CD4-positive, alpha-beta memory T cell (primary cell): ENCODE measurements at places on chromosomes 13 and 19.

GRCh38 chr13:49664606-49665005 lies 26.7 kb downstream of the EBPL start:
- H3K27me3 ChIP-seq = no peaks in the 10 kb centered on the region
- H3K36me3 ChIP-seq = peaks cover 8% of the 10 kb centered on the region
- no peak for DNase-seq
- H3K4me3 ChIP-seq = no peak overlapping the region

DNA sequence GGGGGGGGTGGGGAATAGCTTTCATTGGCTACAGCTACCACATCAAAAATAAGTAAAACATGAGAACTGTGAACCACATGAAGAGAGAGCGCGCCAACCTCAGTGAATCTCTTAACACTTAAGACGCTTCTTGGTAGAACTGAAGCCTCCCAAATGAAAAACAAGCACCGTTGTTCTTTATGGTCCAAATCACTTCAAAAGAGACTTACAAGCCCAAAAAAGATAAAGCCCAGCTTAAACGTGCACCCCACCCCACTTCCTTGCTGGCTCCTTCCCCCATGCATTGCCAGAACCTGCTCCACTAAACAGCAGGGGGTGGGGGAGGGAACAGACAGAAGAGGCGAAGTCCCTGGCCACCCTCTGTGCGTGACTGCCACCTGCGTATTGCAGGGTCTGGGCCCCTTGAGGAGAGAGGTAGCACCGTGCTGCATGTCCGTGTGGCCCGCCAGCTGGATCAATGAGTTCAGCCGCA lies 479.1 kb downstream of the FOXO1 start:
- H3K4me3 ChIP-seq = no peak overlapping the region
- H3K27me3 ChIP-seq = no peaks in the 10 kb centered on the region
- H3K36me3 ChIP-seq = no peaks in the 10 kb centered on the region
- peak; percentile 89 for DNase-seq

DNA sequence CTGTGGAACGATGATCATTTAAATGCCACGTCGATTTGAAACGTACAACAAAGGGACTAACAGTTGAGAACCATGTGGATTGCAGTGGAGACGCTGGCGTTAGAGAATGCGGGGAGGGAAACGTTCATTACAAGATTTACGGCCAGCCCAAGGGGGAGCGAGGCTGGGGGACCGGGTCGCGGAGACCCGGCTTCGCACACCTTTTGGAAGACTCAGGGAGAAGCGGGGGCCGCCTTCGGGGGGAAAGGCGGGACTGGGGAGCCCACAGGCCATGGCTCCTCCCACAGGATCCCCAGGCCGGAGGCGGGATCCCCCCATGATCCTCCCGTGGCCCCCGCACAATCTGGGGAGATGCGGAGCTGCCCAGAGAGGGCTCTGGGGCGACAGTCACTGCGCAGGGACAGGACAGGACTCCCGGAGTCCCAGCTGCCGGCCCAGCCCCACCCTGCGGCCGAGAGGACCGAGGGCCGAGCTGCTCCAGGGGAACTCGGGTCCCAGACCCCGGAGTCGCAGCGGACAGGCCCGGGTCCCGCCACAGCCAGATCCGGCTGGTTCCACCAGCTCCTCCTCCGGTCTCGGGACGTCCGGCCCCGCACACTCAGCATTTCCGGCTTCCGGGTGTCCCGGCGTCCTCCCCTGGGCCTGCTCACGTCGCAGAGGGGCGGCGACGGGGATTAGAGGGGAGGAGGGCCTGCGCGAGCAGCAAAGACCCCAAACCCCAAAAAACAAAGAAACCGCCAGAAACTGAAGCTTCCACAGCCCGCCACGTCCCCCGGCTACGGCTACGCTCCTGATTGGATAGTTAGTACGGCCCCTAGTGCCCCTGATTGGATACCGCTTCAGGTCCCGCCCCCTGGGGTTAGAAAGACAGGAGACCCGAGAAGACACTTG lies 21.1 kb upstream of the OR10H1 start:
- peak overlapping the region; percentile 94 for H3K27ac ChIP-seq
- H3K4me3 ChIP-seq = peak overlapping the region; percentile 69
- H3K4me1 ChIP-seq = peaks cover 29% of the 10 kb centered on the region
- DNase-seq = peak; percentile 97
- H3K36me3 ChIP-seq = no peaks in the 10 kb centered on the region
- no peaks in the 10 kb centered on the region for H3K27me3 ChIP-seq

GRCh38 chr13:96223231-96223630 lies 133.3 kb downstream of the HS6ST3 start:
- no peak for DNase-seq
- H3K36me3 ChIP-seq = no peaks in the 10 kb centered on the region
- no peaks in the 10 kb centered on the region for H3K4me1 ChIP-seq
- no peak overlapping the region for H3K4me3 ChIP-seq
- H3K27me3 ChIP-seq = no peaks in the 10 kb centered on the region
- no peak overlapping the region for H3K27ac ChIP-seq

GRCh38 chr13:43246382-43246781 lies 223.0 kb downstream of the DNAJC15 start:
- no peaks in the 10 kb centered on the region for H3K4me1 ChIP-seq
- no peak overlapping the region for H3K27ac ChIP-seq
- H3K27me3 ChIP-seq = no peaks in the 10 kb centered on the region
- no peak overlapping the region for H3K4me3 ChIP-seq

- no peak overlapping the region for H3K4me3 ChIP-seq
- H3K4me1 ChIP-seq = no peaks in the 10 kb centered on the region
- no peaks in the 10 kb centered on the region for H3K36me3 ChIP-seq
- no peak for DNase-seq
- H3K27ac ChIP-seq = no peak overlapping the region
Measured at GRCh38 chr13:110213461-110214074, 93.4 kb downstream of the COL4A1 start.

DNA sequence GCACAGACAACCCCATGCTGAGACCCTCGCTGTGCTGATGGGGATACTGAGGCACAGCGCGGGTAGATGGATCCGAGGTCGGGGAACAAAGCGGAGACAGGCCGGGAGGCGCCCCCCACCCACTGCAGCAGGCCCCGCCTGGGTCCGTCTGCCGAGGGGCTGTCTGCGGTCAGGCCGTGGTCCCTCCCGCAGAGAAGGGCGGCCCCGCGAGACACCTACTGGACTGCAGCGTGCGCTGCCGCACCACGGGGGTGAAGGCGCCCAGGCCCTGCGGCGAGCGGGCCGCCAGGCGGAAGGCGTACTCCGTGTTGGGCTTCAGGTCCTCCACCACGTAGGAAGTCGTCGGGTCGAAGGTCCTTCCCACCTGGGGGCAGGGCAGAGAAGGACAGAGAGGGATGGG lies 101.9 kb downstream of the PTPRS start:
- no peaks in the 10 kb centered on the region for H3K4me1 ChIP-seq
- no peaks in the 10 kb centered on the region for H3K27me3 ChIP-seq
- H3K36me3 ChIP-seq = no peaks in the 10 kb centered on the region
- H3K4me3 ChIP-seq = no peak overlapping the region

- H3K36me3 ChIP-seq = no peaks in the 10 kb centered on the region
- no peak overlapping the region for H3K4me3 ChIP-seq
- peaks cover 2% of the 10 kb centered on the region for H3K27me3 ChIP-seq
- H3K4me1 ChIP-seq = no peaks in the 10 kb centered on the region
- no peak for DNase-seq
Measured at GRCh38 chr19:50290011-50290410, 39.2 kb downstream of the KCNC3 start.

DNA sequence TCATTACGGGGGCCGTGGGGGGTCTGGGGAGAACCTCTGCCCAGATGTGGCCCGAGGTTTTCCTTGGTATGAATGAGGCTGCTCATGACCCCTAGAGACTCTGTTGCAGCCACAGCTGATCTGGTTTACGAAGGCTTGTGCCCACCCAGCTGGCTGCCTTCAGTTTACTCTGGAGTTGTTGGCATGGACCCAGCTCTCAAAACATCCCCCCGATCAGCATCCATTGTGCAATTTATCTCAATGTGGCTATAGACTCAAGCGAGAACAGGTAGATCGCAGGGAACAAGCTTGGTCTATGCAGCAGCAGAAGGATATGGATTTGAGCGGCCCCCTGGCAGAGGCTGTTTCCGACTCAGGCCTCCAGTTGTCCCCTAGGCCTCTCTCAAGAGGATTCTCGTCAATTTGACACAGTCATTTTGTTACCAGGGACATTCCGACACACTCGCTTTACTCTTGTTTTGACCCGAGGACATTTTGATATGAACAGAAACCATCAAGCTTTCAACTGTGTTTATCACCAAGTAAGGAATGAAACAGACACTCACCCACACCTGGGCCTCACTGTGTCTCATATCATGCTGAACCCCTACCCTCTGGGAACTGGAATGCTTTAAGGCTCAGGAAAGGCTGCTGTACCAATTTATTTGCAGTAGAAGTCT lies 161.5 kb downstream of the KATNAL1 start:
- H3K27ac ChIP-seq = peak overlapping the region; percentile 60
- no peak for DNase-seq
- H3K4me1 ChIP-seq = peaks cover 99% of the 10 kb centered on the region
- no peaks in the 10 kb centered on the region for H3K27me3 ChIP-seq

DNA sequence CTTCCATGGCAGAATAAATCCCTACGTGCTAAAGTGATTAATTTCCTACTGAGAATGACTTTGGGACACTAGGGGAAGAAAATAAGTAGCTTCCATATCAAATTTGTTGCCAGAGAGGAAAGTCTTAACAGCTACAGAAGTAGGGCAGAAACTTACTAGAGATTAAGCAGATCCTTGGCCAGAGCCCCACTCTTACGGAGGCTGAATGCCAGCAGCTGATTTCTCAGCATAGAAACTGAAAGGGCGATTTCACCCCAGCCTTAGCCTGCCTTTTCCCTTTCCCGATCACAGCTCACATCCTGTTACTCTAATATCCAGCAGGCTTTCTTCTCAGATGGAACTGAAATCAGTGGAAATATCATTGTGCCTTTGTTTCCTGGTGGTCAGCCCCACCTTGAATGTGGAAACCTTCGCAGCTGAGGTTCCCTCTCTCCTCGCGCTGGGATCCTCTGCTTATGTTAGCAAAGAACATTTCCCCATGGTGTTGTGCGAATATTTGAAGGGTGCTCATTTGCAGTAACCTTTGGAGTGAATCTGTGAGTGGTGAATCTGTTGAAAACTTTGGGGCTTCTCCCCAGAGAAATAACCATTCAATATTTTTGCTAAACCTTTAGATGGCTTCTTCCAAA lies 8.4 kb downstream of the FAM124A start:
- DNase-seq = no peak
- H3K4me1 ChIP-seq = no peaks in the 10 kb centered on the region
- peaks cover 5% of the 10 kb centered on the region for H3K27me3 ChIP-seq
- H3K27ac ChIP-seq = no peak overlapping the region
- H3K36me3 ChIP-seq = no peaks in the 10 kb centered on the region
